Esophagus mucosa (tissue), 1 donor: ENCODE measurements at places on chromosomes 3 and 15.

DNA sequence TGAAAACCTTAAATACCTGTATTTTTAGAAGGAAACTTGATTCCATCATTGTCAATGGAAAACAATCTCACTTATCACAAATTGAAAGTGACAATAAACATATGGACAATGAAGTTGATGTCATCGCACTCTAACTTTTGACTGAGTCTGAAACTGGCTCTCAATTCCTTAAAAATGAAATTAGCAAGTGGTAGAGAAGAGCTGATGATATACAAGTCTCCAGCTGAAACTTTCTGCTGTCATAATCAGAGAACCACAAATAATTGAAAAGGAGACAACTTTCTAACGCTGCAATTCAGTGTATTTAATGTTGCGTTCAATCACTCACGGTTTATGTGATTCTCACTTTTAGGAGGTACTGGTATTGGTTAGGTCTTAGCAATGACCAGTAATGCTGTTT is 37.5 kb downstream of the EPHB1 start:
- ATAC-seq: no peak

DNA sequence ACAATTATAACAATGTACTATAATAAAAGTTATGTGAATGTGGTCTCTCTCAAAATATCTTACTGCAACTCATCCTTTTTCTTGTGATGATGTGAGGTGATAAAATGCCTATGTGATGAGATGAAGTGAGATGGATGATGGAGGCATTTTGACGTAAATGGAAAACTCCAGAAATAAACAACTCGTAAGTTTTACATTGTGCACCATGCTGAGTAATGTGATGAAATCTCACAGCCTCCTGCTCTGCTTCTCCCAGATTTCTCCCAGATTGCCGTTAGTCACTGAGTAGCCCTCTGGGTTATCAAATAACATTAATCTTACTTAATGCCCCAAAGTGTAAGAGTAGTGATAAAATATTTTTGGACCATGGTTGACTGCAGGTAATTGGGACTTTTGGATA is 64.8 kb upstream of the SLCO2A1 start:
- ATAC-seq: no peak

GRCh38 chr3:59935025-59935424 is 885.2 kb upstream of the CFAP20DC start:
- ATAC-seq: no peak

- no peak for ATAC-seq
These were observed 603 bp downstream of the SLC7A14 start for GRCh38 chr3:170585008-170585936.

DNA sequence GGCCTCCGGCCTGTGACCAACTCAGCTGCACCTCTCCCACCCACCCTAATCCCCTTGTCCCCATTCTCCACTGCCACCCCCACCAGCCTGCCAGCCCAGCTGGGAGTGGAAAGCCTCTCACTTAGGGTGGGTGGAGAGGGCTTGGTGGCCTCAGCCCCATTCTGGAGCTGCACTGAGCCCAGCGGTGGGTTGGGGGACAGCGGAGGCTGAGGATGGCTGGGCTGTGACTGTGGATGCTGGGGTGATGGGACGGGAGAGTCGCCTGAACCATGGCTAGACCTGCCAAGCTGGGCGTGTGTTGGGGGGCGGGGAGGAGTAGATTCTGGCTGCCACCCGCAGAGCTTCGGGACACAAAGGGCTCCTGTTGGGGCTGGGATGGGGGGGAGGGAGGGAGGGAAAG is 1.8 kb downstream of the CLCN2 start:
- ATAC-seq: no peak

- ATAC-seq: no peak
These were observed 82.0 kb downstream of the TIGIT start for GRCh38 chr3:114375608-114376421.

DNA sequence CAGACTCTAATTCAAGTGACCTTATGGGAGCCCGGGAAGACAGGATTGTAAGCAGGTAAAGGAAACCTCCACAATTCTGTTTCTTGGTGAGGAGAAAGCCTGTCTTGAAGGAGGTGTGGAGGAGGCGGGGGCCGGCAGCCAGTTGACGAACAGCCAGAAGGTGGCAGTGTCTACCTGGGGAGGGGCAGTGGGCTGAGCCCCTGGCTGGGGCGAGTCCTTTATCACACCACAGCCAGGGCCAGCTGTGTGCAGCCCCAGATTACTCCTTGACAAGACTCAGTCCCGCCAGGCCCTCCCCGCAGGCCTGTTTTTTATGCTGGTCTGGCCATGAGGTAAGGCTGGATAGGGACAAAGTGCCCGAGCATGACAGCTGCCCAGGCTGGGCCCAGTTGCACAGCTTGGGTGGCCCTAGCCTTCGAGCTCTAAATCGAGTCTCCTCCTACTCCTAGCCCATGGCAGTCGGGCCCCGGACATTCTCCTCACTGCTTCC is 40.9 kb upstream of the IDH2 start:
- ATAC-seq: peak; percentile 94
